ENCODE measurements at places on chromosomes 6 and 20.

DNA sequence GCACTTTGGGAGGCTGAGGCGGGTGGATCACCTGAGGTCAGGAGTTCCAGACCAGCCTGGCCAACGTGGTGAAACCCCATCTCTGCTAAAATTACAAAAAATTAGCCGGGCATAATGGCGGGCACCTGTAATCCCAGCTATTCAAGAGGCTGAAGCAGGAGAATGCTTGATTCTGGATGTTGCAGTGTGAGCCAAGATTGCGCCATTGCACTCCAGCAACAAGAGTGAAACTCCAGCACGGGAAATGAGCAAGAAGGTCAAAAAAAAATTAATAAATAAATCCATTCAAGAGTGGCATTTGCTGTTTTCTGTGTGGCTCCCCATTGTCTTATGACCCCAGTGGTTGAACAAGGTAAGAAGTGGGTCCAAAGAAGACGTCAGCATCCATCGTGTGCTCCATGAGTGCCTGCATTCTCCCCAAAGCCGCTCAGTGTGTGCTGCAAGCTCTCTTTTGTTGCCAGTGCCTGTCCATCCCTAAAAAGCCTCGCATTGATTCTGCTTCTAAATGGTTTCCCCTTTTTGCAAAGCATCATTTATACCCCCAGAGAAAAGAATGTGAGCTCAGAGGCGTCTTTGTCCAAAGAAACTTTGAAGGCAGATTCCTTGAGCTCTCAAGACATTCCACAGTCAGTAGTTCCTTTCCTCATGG, 38.8 kb upstream of the MAP3K4 start:
- no peak for DNase-seq

DNA sequence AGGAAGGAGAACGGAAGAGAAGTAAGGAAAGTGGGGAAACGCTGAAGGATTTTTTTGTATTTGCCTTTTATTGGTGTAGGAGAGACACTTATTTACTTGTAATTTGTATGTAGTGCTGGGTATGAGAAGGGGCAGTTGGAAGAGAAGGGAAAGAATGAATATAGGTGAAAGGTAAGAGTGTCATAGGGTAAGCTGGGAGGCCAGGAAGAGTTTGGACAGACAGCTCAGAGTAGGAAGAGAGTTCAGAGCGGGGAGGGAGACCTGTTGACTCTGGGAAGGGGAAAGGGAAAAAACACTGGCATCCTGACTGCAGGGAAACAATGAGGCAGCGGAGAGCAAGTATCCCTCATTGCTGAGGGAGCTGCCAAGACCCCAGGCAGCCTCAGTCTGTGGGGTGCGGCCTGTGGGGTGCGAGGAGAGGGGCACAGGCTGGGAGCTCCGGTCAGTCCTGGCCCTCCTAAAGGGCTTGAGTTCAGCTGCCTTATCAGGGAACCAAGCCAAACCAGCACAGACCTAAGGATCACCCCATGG, 3.1 kb downstream of the TRAF3IP2 start:
- DNase-seq: no peak

DNA sequence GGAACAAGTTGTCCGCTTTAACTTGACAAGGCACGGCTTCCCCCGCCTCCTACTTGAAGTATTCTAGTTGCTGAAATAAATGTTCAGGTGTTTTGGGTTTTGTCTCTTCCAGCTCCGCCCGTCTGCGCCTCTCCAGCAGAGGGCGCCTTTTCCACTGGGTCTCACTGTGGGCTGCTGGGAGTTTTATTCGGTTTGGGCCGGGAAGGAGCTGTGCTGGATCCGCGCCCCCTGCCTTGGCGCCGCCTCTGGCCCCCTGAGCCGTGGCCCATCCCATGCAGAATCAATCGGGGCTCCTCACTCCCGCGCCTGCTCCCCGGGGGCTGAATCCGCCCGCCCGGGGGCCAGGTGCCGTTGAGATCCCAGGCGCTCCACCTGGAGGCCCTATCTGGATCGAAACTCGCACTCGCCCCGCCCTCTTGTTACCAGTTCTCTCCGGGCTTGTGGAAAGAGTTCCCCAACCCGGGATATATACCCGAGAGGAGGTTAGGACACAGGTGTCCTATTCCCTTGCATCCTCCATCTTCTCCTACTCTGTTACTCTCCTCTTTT, 51.0 kb upstream of the TCF21 start:
- no peak for DNase-seq

- DNase-seq: no peak
These were observed 1.1 kb upstream of the SIM1 start for GRCh38 chr6:100465701-100466409.

DNA sequence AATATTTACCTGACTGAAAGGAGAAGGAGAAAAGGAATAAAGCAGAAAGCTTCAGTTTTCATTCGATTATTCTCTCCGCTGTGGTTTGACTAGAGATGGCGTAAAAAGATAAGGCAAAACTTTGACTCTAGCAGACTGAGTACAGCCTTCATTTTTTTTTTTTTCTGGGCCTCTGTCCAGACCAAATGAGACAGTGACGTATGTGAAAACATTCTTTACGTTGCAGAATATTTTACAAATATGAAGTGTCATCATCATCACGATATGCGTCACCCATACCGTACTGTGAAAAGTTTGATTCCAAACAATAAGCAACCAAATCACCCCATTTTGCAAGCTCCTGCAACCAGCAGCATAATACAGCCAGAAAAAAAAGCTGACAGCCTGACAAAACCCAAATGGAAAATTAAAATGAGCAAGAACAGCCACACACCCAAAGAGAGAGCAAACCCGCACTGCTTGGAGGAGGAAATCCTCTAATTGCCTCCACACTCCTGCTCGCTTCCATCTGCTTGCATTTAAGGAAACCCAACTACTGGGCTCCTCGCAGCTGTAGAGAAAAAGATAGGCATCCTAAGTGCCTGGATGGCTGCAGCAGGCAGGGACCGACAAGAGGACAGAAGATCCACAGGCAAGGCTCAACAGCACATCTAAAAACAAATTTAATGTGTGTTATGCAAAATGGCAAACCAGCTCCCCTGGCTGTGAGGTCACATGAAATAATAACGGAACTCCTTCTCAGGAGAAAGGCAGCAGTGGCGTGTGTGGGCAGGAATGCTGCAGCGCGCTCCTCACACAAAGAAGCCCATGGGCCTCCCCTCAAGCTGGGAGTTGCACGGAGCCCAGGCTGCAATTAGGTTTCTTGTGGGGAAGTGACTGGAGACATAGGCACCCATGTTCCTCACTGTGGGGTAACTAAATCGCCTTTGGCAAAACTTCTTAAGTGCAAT, 113.1 kb downstream of the FYN start:
- DNase-seq: no peak
